ENCODE measurements at places on chromosomes 12 and 14. TPM values are rescaled to one million over a fixed set of nuclear protein-coding genes. Genes with fewer than 3 reads are reported as not detected.

- no peak for DNase-seq
Measured at GRCh38 chr12:66156654-66157053, 13.1 kb downstream of the TMBIM4 start.

DNA sequence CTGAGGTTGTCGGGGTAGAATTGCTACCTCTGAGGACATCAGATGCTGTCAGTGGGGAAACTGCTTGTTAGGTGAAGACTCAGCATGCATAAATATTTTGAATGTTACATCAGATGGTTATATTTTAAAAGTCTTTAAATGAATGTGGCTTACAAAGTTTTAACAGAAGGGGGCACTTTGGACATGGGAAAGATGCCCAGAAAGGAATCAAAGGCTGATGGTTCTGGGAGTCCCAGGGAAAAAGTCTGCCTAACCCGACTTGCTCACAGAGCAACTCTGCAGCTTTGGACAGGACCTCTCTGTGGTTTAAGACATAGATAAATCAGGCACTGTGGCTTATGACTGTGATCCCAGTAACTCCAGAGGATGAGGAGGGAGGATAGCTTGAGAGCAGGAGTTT, 474.9 kb downstream of the ATP23 start:
- DNase-seq: no peak

GRCh38 chr12:16300736-16301135, 23.3 kb upstream of the SLC15A5 start:
- no peak for DNase-seq

GRCh38 chr12:92394895-92395294, 249.2 kb upstream of the BTG1 start:
- DNase-seq: no peak

DNA sequence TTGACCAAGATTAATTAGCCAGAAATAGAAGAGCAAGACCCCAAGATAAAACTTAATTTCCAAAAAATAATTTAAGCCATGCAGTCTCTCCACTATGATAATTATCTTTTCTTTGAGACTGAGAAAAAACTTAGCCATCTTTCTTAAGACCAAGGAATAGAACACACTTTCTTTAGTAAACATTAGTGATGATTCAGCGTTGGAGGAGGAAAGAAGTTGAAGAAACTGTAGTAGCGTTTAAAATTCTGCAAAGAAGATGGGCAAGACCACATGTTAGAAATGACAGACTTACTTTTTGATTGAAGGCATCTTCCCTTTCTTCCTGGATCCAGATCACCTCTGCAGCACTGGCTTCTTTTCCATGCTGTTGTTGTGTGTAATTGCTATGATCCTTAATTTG, 124.8 kb upstream of the RASSF8 start:
- no peak for DNase-seq

Gene NID2
- total RNA-seq: 0.84 TPM

Gene CELA1
- not detected for total RNA-seq

DNA sequence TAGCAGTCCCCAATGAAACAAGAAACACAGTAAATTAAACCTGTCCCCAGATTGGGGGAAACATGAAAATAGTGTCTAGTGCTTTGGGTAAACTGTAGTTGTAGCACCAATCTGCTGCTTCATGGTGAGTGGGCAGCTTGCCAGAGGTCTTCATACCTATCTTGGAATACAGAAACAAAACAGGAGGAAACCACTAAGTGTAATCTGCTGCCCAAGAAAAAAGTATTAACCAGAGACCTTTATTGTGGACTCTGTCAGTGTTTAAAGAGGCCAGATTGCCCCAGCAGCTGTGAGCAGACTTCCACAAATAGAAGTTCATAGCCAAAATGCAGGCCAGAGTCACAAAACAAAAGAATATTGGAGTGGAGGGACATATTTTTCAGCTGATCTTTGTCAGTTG, 2.3 kb downstream of the ISCU start:
- no peak for DNase-seq

Gene CD163
- total RNA-seq: 1.4 TPM

- no peak for DNase-seq
Measured at GRCh38 chr14:75010472-75011093, 7.9 kb downstream of the EIF2B2 start.

DNA sequence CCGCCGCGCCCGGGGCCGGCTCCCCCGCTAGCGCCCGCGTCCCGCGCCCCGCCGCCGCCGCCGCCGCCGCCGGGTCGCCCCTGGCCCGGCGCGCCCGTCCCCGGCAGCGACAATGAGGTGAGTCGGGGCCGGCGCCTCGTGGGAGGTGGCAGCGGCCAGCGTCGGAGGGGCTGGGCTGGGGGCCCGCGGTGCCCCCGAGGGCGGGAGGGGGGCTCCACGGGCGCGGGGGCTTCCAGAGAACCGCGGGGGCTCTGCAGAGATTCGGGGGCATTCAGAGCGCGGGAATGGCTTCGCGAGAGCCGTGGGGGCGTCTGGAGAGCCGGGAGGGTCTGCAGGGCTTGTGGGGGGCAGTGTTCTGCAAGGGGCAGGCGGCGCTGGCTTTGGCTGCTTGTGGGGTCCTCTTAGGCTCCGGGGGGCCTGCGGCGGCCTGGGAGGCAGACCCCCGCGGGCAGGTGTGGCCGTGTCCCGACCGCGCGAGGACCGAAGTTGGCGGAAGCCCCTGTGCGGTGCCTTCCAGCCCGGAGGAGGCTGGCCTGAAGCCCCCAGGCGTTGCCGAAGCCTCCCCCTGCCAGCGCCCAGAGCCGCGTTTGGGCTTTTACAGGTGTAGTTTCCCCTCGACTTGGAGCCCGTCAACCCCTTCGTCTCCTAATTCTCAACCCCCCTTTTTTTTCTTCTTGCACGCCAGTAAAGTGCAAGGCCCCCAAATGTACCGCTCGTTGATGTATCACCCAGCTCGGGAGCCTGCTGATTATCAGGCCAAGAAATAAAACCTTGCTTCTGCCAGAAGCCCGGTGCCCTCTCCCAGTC, 93.1 kb upstream of the EVL start:
- DNase-seq: no peak

GRCh38 chr14:73787486-73788316, 63.9 kb upstream of the PTGR2 start:
- DNase-seq: no peak

- no peak for DNase-seq
Measured at GRCh38 chr12:22677781-22678574, 53.0 kb downstream of the ETNK1 start.

GRCh38 chr12:94460616-94460959, 921 bp upstream of the CEP83 start:
- no peak for DNase-seq

Gene G2E3
- 47.0 TPM for total RNA-seq

Gene TMEM119
- not detected for total RNA-seq

Data from HCT116 (cell line).